ENCODE measurements at places on chromosomes 1 and 21.

- no peak for DNase-seq
These were observed 71.7 kb downstream of the SETD4 start for GRCh38 chr21:35988416-35989137.

GRCh38 chr21:38269576-38269936, 12.8 kb downstream of the KCNJ15 start:
- DNase-seq = no peak

DNA sequence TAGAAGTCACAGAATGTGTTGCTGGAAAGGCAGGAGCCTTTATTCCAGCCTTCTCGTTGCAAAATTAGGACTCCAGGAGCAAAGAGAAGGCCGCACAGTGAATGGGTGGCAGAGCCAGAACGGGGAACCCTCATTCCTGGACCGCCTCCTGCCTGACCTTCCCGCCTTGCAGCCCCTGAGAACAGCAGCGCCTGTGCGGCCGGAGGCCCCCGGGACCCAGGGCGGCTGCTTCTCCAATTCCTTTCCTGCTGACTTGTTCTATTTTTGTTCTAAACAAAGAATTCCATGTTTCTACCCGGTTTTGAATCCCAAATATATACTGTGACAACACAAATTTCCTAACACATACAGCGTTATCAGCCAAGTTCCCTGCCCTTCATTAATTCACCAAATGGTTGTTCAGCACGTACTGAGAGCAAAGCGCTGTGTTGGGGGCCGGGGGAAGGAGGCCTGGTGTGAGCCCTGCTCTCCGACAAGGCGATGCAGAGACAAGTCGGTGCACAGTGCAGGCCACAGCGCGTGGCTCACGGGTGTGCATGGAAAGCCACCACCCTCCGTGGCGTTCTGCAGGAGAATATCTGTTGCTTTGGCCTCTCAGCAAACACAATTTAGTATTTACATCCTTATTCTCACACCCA, 31.9 kb upstream of the COL6A2 start:
- no peak for DNase-seq

DNA sequence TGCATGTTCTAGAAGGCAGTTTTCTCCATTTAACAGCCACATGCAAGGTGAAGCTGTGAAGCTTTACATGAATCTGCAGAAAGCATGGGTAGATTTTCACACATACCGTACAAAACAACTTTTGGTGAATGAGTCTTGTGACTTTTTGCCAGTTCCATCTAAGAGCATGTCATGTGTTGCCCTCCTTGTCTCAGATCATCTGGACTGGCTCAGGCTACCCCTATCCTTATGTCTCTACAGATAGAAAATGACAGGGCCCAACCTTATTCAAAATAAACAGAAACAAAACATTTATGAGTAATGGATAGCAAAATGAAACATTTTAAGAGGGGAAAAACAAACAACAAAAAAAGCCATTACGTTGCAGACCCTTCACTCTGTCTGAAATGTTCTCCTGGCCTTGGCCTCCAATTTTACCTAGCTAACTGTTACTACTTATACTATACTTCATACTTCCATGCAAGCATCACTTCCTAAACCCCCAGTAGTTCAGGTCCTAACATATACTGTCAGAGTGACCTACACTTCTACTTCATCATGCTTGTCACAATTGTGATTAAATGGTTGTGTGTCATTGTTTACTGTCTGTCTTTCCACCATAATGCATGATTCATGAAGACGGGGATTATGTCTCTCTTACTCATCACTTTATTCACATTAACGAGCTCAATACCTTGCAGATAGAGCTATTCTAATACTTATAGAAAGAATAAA, 39.0 kb downstream of the LRRC8C start:
- no peak for DNase-seq

GRCh38 chr21:29711236-29711635, 228.6 kb downstream of the GRIK1 start:
- no peak for DNase-seq

DNA sequence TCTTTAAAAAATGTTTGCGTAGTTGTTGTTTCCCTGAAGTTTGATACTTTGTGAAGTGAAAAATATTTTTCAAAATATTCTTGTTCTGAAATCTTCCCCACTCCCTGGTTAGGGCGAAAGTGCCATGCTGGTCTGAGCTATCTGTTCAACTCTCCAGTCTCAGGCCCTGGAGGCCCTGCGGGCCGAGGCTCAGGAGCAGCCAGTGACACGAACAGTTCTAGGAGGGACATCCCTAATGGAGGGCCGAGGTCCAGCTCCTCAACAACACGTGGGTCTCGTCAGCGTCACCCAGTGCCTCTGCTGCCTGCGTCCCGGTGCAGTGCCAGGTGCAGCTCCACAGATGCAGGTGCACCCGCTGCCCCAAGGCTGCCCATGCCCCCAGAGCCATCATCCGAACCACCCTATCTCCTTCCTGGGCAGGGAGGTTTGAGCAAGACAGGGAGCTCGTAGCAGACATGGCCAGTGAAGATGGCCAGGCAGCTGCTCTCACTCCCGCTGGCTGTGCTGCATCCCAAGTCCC, 69.7 kb upstream of the COL6A1 start:
- no peak for DNase-seq

- no peak for DNase-seq
These were observed 95.7 kb downstream of the GLIS1 start for GRCh38 chr1:53643041-53643880.

DNA sequence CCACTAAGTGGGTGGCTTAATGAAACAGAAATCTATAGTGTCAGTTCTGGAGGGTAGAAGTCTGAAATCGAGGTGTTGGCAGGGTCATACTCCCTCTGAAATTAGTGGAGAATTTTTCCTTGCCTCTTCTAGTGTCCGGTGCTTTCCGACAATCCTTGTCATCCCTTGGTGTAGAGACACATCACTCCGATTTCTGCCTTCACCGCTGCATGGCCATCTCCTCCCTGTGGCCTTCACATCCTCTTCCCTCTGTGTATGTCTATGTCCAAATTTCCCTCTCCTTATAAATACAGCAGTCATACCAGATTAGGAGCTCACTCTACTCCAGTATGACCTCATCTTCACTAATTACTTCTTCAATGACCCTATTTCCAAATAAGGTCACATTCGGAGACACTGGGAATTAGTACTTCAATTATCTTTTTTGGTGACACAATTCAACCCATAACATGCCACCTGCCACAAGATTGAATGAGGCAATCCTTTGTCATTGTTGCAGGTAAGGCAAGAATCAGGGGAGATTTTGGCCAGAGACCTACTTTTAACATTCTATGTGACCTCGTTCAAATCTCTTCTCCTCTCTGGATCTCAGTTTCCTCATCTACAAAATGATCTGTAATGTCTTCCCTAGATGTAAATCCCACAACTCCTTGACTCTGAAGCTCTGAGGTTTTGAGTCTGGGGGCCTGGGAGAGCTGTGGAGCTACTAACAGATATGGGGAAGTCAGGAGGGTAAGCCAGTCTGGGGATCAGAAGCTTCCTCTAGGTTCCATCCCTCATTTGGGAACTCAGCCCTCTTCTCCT, 16.1 kb downstream of the NAV1 start:
- no peak for DNase-seq

GRCh38 chr1:48610628-48611542, 138.9 kb upstream of the SPATA6 start:
- no peak for DNase-seq

GRCh38 chr1:20739225-20739624, 6.7 kb upstream of the SH2D5 start:
- DNase-seq = no peak

- DNase-seq = no peak
These were observed 181.8 kb upstream of the FMN2 start for GRCh38 chr1:239909898-239910297.

- no peak for DNase-seq
These were observed 46.6 kb downstream of the SSBP3 start for GRCh38 chr1:54359393-54360162.

DNA sequence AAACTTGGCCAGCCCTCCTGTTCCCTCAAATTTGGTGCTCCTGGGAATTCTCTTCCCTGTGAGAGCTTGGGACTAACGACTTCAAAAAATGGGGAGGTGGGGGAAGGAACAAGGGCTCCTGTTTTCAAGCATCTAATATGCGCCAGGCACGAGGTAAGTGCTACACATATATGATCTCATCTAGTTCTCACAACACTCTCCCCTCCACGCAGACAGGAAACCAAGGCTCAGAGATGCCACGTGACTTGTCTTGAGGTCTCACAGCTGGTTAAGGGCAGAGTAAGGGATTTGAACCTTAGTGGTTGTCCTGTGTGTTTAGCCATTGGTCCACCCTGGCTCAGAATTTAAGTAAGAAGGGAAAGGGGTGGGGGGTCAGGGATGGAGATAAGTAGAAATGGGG, 125.9 kb downstream of the DMRTB1 start:
- DNase-seq = no peak

DNA sequence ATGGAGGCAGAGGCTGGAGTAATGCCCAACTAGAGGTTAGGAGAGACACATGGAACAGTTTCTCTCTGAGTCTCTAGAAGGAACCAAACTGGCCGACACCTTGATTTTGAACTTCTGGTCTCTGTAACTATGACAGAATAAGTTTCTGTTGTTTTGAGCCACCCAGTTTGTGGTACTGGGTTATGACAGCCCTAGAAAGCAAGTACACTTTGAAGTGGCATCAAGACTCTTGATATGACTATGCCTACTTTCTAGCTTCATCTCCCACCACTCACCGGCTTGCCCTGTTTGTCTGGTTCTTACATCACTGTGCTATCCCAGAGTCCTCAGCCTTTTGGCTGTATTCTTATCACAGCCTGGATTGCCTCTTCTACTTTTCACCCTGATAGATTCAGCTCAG, 230.3 kb upstream of the USP24 start:
- no peak for DNase-seq

DNA sequence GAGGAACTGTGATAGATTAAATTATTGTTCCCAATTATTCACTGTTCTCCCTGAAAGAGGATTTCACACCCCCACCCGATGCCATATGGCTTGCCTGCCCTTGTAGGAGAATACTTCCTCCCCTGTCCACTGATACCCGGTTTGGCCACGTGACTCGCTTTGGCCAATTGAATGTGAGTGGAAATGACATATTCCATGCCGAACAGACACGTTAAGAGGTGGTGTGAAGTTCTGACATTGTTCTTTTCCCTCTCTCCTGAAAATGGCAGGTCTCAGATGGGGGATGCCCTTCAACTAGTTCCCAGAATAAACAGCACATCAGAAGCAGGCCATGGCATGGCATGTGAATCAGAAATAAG, 5.3 kb downstream of the STUM start:
- DNase-seq = no peak

GRCh38 chr1:218829097-218829496, 344.6 kb upstream of the LYPLAL1 start:
- DNase-seq = no peak

- no peak for DNase-seq
These were observed 1.1 kb upstream of the RAP1GAP start for GRCh38 chr1:21670059-21670881.

DNA sequence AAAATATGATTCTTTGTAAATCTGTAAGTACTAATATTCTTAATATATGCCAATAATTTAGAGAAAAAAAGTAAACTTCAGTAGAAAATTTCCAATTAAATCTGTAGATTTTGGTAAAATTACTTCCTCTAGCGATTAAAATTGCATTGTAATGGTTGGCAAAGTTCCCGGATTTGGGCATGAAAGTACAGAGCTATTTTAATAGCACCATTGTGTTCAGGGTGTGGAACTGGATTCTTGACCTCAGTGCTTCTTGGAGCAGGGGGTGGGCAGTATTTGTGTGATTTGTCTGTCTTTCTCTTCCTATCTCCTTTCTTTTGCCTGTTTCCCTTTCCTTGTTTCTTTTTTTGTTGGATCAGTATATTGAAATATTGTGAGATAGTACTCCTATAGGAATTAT, 72.1 kb downstream of the DNM3 start:
- no peak for DNase-seq
